ENCODE measurements at places on chromosomes 12 and 14.

- H3K27me3 ChIP-seq: no peaks in the 10 kb centered on the region
- no peaks in the 10 kb centered on the region for H3K36me3 ChIP-seq
- H3K27ac ChIP-seq: no peak overlapping the region
Measured at GRCh38 chr12:107663277-107663676, 22.3 kb upstream of the PWP1 start.

- no peak overlapping the region for H3K4me3 ChIP-seq
- no peaks in the 10 kb centered on the region for H3K27me3 ChIP-seq
- no peak overlapping the region for H3K27ac ChIP-seq
- DNase-seq: no peak
Measured at GRCh38 chr12:2194060-2194459, 141.3 kb downstream of the CACNA1C start.

- no peaks in the 10 kb centered on the region for H3K4me1 ChIP-seq
- no peaks in the 10 kb centered on the region for H3K27me3 ChIP-seq
- no peak overlapping the region for H3K4me3 ChIP-seq
- no peaks in the 10 kb centered on the region for H3K36me3 ChIP-seq
- no peak for DNase-seq
Measured at GRCh38 chr12:8605057-8605456, 7.6 kb downstream of the AICDA start.

DNA sequence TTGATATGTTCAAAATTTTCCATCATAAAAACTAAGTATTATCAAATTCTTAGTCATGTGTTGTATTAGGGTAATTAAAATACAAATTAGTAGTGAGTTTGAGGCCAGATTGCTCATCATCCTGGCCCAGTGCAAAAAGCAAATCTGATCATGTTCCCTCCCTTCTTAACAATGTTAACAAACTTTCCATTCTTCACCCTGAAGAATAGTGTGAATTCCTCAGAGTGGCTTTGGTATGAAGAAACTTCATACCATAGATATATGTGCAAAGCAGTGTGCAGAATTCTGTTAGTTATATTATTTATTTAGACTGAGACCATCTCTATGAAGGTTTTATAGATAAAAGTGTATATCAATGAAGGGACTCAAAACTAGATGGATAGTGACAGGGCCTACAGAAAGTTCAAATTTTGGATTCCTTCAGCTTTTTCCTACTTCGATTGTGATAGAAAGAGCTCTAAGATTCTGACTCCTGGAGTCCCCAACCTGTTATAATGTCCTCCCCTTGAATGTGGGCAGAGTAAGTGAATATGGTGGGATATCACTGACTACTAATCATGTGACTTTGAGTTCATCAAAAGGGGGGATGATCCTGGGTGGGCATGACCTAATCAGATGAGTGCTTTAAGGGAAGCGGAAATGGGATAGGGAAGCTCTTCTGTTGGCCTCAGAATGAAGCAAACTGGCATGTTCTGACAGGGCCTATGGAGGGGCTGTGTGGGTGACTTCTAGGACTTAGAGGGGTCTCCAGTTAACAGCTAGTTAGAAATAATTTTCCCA lies 271.4 kb downstream of the BTG1 start:
- no peaks in the 10 kb centered on the region for H3K27me3 ChIP-seq
- no peak for DNase-seq
- H3K27ac ChIP-seq: no peak overlapping the region
- H3K36me3 ChIP-seq: no peaks in the 10 kb centered on the region

DNA sequence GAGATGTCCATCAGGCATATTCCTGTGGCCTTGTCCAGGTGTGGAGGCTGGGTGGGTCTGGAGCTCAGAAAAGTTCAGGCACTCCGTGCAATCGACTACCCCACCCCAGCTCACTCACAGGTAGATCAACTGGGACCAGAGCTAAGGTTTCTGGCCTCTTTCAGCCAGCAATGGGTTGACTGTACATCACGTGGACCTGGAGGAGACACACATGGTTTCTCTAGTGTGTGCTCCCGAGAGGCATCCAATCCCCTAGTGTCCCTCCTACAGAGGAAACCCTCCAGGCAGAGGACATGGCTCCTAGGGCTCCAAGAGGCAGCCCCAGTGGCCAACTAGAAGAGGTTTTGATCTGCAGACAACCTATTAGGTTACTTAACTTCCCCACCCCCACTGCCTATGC lies 119.5 kb upstream of the RGS6 start:
- H3K27ac ChIP-seq: no peak overlapping the region
- H3K27me3 ChIP-seq: no peaks in the 10 kb centered on the region
- no peaks in the 10 kb centered on the region for H3K4me1 ChIP-seq
- no peaks in the 10 kb centered on the region for H3K36me3 ChIP-seq
- no peak overlapping the region for H3K4me3 ChIP-seq

GRCh38 chr12:52444647-52445595 lies 7.0 kb downstream of the KRT6B start:
- no peak for DNase-seq
- no peaks in the 10 kb centered on the region for H3K36me3 ChIP-seq
- H3K4me3 ChIP-seq: no peak overlapping the region
- peaks cover 19% of the 10 kb centered on the region for H3K27me3 ChIP-seq
- no peaks in the 10 kb centered on the region for H3K4me1 ChIP-seq

DNA sequence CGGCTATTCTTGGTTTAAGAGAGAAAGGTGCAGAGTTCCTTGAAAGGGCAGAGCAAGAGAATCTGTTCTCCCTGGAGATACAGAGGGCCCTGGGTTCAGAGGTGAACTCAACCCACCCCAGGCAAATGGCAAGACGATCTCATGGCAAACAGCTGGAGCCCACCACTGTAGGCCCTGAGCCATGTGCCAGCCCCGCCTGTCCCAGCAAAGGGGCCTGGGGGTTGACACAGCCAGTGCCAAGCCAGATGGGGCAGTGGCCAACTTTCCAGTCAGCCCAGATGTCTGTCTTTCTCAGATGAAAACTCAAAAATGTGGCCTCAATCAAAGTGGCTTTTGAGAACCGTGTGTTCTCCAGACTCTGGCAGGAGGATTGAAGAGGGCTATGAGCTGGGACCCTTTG lies 51.8 kb downstream of the ISCA2 start:
- no peak overlapping the region for H3K4me3 ChIP-seq
- DNase-seq: no peak
- no peaks in the 10 kb centered on the region for H3K4me1 ChIP-seq
- no peak overlapping the region for H3K27ac ChIP-seq
- no peaks in the 10 kb centered on the region for H3K36me3 ChIP-seq

DNA sequence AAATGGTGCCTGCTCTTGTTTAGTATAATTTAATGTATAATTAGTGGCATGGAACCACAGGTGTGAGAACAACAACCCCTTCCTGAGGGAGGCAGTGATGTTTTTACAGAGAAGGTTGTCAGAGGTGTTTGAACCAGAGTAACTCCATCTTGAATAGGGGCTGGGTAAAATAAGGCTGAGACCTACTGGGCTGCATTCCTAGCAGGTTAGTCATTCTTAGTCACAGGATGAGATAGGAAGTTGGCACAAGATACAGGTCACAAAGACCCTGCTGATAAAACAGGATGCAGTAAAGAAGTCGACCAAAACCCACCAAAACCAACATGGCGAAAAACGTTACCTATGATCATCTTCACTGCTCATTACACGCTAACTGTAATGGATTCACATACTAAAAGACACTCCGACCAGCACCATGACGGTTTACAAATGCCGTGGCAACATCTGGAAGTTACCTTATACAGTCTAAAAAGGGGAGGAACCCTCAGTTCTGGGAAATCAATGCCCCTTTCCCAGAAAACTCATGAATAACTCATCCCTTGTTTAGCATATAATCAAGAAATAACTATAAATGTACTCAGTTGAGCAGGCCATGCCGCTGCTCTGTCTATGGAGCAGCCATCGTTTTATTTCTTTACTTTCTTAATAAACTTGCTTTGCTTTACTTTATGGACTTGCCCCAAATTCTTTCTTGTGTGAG lies 47.8 kb upstream of the LTA4H start:
- DNase-seq: no peak
- H3K4me3 ChIP-seq: no peak overlapping the region
- H3K27ac ChIP-seq: no peak overlapping the region
- H3K4me1 ChIP-seq: no peaks in the 10 kb centered on the region

Data from MM.1S (cell line).